ENCODE measurements at places on chromosomes 3 and 15.

- no peak for DNase-seq
Measured at GRCh38 chr3:109874896-109875708, 537.8 kb upstream of the DPPA4 start.

DNA sequence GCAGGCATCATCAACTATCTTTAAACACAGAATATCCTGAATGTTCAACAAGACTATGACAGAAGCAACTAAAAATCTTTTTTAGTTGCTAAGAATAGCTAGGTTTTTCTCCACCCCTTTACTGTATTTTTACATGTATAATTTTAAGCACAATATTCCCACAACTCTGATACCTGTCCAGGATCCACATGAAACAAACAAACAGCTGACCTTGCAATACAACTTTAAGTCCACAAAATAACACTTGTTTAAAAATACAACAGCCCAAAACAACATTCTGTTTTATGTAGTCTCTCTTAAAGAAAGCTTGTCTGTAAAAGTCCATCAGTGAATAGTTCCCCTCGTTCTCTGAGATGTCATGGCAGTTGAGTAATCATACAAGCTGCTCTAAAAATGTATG lies 41.1 kb downstream of the IFT57 start:
- DNase-seq: no peak

DNA sequence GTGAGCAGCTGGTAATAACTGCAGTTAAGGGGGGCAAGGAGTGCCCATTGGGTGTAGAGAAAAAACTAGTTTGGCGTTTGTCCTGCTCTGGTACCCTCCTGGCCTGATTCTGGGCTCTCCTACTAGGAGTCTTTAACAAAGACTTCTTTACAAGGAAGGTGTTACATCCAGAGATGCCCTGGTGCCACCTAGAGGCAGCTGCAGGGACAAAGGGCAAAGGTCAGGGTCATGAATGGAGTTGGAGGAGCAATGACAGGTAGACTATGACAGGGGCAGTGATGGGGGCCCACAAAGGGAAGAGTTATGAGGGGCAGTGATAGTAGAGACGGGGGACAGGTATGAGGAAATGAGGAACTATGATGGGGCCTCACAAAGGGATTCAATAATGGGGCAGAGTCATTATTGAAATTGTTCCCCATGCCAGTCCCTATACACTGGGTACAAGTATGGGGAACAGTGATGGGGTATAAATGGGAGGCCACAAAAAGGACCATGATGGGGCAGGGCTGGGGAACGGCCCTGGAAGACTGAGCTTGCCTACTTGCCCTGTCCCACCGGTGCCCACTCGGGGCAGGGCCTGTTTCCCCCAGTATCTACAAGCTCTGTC lies 7.9 kb downstream of the CCDC71 start:
- DNase-seq: peak; percentile 63

DNA sequence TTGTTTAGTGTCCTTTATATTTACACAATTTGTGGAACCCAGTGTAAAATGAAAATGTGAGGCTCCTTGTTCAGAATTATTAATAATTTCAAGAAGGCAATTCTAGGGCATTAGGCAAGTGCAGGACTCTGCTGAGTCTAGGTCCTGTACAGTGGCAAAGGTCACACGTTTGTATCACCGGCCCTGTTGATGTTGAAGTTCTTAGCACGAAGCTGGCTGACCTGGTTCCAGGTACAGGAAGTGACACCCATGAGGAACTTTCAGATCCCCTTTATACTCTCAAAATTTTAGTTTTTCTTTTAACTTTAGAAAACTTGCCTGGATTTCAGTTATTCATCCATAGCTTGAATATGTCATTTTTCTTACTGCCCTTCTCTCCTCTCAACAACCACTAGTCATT lies 349.4 kb downstream of the CNTN6 start:
- DNase-seq: no peak

DNA sequence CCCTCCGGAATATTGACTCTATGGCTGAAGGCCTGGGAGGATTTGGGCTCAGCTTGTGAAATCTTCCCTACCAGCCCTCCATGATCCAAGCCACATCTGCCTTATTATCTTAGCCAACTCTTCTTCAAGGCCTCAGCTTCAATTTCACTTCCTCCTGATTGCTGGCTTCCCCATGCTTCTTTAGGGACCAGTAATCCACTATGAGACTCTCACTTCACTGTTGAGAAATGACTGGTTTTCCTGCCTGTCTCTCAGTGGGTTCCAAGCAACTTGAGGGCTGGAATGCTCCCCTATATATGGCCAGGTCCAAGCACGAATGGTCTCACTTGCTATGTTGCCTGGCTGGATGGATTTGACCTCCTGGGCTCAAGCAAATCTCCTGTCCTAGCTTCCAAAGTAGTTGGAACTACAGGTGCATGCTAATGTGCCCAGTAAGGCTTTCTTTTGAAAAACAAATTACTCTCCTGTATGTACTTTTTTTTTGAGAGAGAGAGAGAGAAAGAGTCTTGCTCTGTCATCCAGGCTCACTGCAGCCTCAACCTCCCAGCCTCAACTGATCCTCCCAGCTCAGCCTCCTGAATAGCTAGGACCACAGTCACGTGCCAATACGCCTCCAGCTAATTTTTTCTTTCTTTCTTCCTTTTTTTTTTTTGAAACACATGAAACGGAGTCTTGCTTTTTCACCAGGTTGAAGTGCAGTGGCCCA lies 7.9 kb upstream of the PIK3CB start:
- DNase-seq: no peak

DNA sequence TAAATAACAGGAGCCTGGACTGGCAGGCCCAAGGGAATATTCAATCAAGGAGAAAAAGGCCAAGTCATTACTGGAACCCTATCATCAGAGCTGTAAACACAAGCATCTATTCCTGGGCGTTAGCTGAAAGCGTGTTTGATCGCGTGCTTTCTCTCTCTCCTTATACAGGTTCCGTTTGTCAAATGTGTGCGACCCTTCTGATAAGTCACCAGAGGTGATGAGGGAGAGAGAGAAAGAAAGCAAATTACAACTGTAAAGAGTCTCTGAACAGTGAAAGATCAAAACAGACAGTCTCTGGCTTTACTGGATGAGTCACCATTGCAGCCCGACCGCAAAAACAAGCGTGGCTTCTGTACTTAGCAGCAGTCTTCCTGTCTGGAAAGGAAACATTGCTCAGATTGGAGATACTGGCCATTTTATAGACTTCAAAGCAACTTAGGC lies 39.5 kb upstream of the TPRG1 start:
- DNase-seq: peak; percentile 63

DNA sequence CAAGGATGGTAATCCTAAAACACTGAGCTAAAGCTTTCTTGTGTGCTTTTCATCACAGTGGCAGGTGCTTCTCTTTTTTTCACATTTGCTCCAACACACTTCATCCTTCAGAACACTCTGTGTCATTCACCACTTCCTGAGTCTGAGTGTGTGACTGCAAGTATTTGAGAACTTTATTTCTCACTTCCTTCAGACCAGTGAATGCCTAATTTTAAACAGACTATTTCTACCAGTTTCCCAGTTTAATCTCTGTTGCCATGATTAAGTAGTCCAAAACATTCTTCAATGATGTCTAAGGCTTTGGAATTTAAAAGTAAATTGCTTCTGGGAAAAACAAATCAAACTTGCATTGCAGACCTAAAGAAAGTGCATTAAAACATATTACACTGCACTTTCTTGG lies 541.2 kb downstream of the RBMS3 start:
- peak; percentile 20 for DNase-seq

- no peak for DNase-seq
Measured at GRCh38 chr3:99952306-99952705, 134.6 kb downstream of the CMSS1 start.

GRCh38 chr3:21484057-21484827 lies 266.8 kb downstream of the ZNF385D start:
- no peak for DNase-seq

DNA sequence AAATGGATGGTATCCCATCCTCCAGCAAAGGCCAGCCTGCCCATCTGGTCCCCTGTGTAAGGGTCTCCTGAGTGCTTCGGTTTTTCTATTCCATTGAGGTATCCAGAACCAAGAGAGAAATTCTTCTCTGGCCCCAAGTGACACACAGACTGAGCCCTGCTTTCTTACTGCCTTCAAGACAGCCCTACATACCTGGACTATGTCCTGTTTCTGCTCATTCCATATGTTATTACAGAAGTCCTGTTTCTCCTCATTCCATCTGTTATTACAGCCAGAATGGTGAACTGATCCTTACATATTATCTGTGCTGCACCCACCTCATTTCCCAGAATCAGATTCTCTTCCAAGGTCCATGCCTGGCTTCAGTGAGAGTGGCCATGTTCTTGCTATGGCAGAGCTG lies 115.2 kb downstream of the DCLK3 start:
- no peak for DNase-seq

Data from T-helper 1 cell (primary cell).